Activated B cell treated with CpG ODN at 0.5 μM for 24 hours (primary cell): ENCODE measurements at places on chromosomes 1 and 21.

DNA sequence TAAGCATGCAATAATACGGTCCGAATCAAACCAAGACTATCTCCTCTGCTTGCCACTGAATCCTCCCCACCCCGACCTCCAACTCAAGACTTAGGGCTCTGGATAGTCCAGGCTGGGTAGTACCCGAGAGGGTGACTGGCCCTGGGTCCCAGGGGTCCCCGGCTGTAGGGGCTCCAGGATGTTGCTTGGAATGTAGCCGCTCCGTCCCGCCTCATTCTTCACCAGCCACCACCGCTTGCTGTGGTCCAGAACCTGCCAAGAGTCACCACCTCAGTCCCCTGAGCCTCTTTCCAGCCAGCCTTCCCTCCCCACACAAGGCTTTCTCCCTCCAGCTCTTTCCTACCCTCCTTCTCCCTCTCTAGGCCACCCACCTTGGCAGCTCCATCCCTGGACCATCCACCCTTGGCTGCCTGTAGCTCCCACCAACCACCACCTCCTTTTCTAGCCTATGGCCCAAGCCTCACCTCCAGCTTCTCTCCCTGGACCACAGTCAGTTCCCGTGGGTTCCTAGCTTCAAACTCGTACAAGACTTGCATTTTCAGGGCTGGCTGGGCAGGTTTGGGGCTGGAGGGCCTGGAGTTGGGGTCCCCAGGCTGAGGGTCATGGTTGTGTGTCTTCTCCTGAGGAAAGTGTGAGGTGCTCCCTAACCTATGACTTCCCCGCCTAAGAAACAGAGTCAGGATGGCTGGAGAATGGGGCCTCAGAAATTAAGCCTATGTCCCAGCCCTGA is 10.9 kb upstream of the GSTM3 start:
- H3K27me3 ChIP-seq: peaks cover 36% of the 10 kb centered on the region
- no peak overlapping the region for H3K4me3 ChIP-seq
- no peak for DNase-seq

- H3K27ac ChIP-seq: peak overlapping the region; percentile 41
- H3K4me1 ChIP-seq: peaks cover 14% of the 10 kb centered on the region
- H3K36me3 ChIP-seq: peaks cover 10% of the 10 kb centered on the region
- H3K27me3 ChIP-seq: no peaks in the 10 kb centered on the region
- DNase-seq: no peak
Measured at GRCh38 chr1:28417441-28417922, 47.9 kb downstream of the PHACTR4 start.

DNA sequence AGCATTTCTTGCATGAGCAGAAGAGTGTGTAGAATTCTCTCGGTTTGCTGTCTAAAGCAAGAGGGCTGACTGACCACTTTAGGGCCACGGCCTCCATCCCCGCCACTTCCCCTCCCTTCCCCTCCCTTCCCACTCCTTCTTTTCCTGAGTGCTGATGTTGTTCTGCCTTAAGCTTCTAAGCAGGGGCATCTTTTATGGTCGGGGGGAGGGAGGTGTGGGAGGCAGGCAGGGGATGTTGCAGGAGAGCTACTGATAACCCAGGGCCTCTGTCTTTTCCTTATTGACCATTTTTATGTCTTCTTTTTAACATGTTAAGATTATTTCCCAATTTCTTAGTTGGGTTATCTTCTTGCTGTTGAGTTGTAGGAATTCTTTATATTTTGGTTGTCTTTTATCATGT is 15.1 kb downstream of the USP25 start:
- no peak for DNase-seq
- no peak overlapping the region for H3K27ac ChIP-seq
- peaks cover 12% of the 10 kb centered on the region for H3K36me3 ChIP-seq
- no peaks in the 10 kb centered on the region for H3K27me3 ChIP-seq
- H3K4me3 ChIP-seq: no peak overlapping the region
- peaks cover 58% of the 10 kb centered on the region for H3K4me1 ChIP-seq

GRCh38 chr1:15405106-15405850 is 4.4 kb upstream of the EFHD2 start:
- no peak for DNase-seq
- no peak overlapping the region for H3K4me3 ChIP-seq
- peaks cover 1% of the 10 kb centered on the region for H3K36me3 ChIP-seq
- no peak overlapping the region for H3K27ac ChIP-seq
- peaks cover 4% of the 10 kb centered on the region for H3K27me3 ChIP-seq

- peaks cover 50% of the 10 kb centered on the region for H3K36me3 ChIP-seq
- no peak for DNase-seq
- peaks cover 7% of the 10 kb centered on the region for H3K4me1 ChIP-seq
- H3K27me3 ChIP-seq: no peaks in the 10 kb centered on the region
- H3K27ac ChIP-seq: no peak overlapping the region
Measured at GRCh38 chr1:224127925-224128819, 14.3 kb downstream of the FBXO28 start.

GRCh38 chr1:207808322-207808705 is 56.5 kb downstream of the CD46 start:
- no peak for DNase-seq
- H3K27ac ChIP-seq: peak overlapping the region; percentile 84

- no peak overlapping the region for H3K4me3 ChIP-seq
- no peak overlapping the region for H3K27ac ChIP-seq
- H3K36me3 ChIP-seq: no peaks in the 10 kb centered on the region
- no peak for DNase-seq
Measured at GRCh38 chr1:47696404-47696736, 258.5 kb downstream of the FOXD2 start.

DNA sequence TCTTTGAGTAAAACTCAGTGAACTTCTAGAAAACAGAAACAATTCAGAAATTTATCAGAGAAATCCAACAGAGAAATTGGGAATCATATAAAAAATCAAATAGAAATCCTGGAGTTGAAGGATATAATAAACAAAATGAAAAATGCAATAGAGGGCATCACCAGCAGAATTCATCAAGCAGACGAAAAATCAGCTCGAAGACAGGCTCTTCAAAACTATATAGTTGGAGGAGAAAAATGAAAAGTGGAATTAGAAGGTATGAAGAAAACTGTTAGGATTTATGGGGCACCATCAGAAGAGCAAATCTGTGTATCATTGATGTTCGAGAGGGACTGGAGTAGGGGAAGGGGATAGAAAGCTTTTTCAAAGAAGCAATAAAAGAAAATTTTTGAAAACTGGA is 121.5 kb upstream of the GPR52 start:
- peaks cover 48% of the 10 kb centered on the region for H3K36me3 ChIP-seq
- H3K4me3 ChIP-seq: no peak overlapping the region
- DNase-seq: no peak
- no peak overlapping the region for H3K27ac ChIP-seq

- no peaks in the 10 kb centered on the region for H3K4me1 ChIP-seq
- H3K27ac ChIP-seq: no peak overlapping the region
- no peaks in the 10 kb centered on the region for H3K36me3 ChIP-seq
Measured at GRCh38 chr1:212237651-212238050, 47.6 kb upstream of the PPP2R5A start.

- no peaks in the 10 kb centered on the region for H3K4me1 ChIP-seq
- H3K27ac ChIP-seq: no peak overlapping the region
- no peak for DNase-seq
- peaks cover 2% of the 10 kb centered on the region for H3K27me3 ChIP-seq
Measured at GRCh38 chr1:99546432-99547416, 99.2 kb upstream of the PALMD start.

DNA sequence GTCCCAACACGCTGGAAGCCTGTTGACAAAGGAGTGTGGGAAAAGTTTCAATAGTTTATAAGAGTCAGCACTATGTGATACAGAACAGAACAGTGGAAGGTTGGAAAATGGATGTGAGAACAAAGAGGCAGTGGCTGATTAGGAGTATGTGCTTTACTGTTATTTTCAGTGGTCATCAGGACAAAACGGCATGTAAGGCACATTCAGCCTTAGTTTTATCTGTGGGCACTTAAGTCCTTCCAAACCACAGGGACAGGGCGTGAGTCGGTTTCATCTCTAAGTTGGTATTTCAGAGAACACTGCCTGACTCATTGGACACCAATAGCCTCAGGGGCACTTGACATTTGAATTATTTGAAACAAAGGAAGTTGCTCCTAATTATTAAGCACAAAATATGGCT is 306.9 kb downstream of the ASTN1 start:
- no peak overlapping the region for H3K27ac ChIP-seq
- no peak for DNase-seq
- peaks cover 2% of the 10 kb centered on the region for H3K27me3 ChIP-seq
- no peaks in the 10 kb centered on the region for H3K36me3 ChIP-seq
- H3K4me1 ChIP-seq: no peaks in the 10 kb centered on the region

- peaks cover 15% of the 10 kb centered on the region for H3K27me3 ChIP-seq
- H3K27ac ChIP-seq: no peak overlapping the region
- H3K4me3 ChIP-seq: no peak overlapping the region
- no peaks in the 10 kb centered on the region for H3K4me1 ChIP-seq
Measured at GRCh38 chr1:11447903-11448302, 31.1 kb upstream of the DISP3 start.

- no peak overlapping the region for H3K27ac ChIP-seq
- no peak overlapping the region for H3K4me3 ChIP-seq
- peaks cover 3% of the 10 kb centered on the region for H3K27me3 ChIP-seq
- H3K4me1 ChIP-seq: peaks cover 16% of the 10 kb centered on the region
- DNase-seq: no peak
Measured at GRCh38 chr21:34636961-34637360, 22.0 kb upstream of the RCAN1 start.

DNA sequence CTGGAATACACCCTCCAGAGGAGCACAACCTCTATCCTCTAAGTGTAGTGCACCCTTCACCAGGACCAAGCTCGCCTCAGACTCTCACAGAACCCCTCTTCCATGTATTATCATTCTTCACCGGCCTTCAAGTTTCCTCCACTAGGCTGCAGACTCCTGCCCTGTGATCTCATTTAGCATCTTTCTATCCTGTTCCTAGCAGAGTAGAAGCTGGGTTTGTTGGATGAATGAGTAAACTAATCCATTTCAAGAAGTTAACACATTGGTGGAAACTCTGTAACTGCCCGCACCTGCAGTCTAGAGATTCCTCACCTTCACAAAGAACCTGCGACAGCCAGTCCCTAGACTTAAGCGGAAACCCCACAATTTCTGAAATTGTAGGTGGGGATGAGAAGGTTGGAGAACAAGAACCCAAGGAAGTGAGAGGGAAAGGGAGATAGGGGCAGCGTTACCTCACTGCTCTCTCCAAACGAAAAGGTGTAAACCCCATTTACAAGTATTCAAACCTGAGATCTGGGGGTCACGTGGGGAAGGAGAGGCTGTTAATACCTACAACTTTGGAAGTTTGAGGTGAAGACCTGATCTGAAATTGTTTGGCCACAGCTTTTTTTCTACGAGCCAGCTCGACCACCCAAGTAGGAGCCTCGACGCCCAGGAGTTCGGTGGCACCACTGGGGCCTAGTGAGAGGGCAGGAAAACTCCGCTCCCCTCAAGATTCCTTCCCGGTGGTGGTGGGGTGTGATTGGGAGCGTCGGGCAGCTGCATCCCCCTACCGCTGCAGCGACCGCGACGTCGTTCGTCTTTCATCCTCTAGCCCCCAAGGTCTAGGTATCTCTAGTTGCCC is 1.2 kb downstream of the PTPN14 start:
- H3K27me3 ChIP-seq: peaks cover 53% of the 10 kb centered on the region
- peaks cover 10% of the 10 kb centered on the region for H3K4me1 ChIP-seq
- no peaks in the 10 kb centered on the region for H3K36me3 ChIP-seq
- no peak overlapping the region for H3K27ac ChIP-seq
- DNase-seq: no peak

DNA sequence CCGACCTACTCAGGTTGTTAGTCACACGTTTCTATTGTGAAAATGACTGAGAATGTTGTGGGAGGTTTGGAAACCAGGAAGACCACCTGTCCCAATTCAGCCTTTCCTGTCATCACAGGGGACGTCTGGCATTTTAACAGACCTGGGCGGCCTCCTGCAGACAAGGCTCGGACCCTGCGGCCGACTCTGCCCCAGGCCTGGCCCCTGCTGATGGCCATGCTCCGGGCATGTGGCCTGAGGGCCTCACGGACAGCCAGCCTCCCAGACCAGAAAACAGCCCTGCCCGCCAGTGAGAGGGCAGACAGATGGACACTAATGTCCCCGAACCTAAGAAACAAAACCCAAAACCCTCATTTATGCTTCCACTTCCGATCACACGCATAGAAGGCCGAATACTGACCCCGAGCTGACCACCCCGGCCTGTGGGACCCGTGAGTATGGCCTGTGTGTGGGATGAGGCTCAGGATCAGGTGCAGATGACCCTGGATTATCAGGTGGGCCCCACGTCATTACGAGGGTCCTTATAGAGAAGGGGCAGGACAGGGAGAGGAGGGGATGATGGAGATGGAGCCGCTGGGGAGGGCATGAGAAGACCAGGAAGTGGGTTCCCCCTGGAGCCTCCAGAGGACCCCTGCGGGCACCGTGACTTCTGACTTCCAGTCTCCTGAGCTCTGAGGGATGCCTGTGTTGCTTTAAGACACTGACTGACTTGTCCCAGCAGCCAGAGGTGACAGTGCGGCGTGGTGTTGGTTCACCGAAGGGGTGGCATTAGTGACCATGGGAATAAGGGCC is 9.6 kb downstream of the COL18A1 start:
- no peaks in the 10 kb centered on the region for H3K4me1 ChIP-seq
- no peak for DNase-seq
- peaks cover 5% of the 10 kb centered on the region for H3K27me3 ChIP-seq
- H3K4me3 ChIP-seq: no peak overlapping the region
- no peaks in the 10 kb centered on the region for H3K36me3 ChIP-seq

- no peaks in the 10 kb centered on the region for H3K4me1 ChIP-seq
- no peak overlapping the region for H3K4me3 ChIP-seq
- H3K27me3 ChIP-seq: peaks cover 36% of the 10 kb centered on the region
- H3K36me3 ChIP-seq: no peaks in the 10 kb centered on the region
- no peak overlapping the region for H3K27ac ChIP-seq
Measured at GRCh38 chr1:41391834-41392527, 30.7 kb downstream of the FOXO6 start.

DNA sequence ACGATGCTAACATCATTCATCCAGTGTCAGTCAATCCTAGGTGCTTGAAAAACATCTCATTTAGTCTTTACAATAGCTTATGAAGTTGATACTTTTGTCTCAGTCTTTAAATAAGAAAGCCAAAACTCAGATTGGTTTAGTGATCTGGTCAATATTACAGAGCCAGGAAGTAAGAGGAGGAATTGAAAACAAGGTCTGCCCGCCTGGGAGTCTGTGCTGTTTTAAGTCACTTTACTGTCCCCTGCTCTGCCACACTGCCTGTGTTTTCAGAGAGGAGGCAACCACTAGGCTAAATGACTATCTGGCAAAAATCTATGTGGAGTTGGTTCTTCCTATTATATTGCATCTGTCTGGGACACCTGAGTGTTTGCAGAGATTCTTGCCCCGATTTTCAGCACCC is 62.3 kb downstream of the ST6GALNAC3 start:
- no peak overlapping the region for H3K27ac ChIP-seq
- no peaks in the 10 kb centered on the region for H3K27me3 ChIP-seq
- DNase-seq: no peak
- peaks cover 16% of the 10 kb centered on the region for H3K4me1 ChIP-seq

DNA sequence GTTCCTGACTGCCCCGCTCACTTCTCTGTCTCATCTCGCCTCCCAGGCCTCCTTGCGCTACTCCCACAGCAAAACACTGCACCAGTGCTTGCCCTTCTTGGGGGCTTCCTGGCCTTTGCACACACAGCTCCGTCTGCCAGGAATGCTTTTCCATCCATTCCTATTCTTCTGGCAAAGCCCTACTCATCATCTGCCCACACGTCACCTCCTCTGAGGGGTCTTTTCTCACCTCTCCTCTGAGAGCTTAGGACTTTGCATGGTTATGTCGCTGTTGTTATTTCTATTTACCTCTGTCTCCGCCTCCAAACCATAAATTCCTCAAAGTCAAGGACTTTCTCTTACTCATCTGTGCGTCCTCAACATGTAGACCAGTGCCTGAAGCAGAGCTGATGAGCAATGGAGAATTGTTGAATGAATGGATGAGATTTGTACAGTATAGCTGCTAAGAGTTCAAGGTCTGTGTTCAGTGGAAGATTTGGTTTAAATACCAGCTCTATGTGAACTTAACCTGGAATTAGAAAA is 26.4 kb upstream of the BTG2 start:
- H3K4me1 ChIP-seq: peaks cover 81% of the 10 kb centered on the region
- H3K4me3 ChIP-seq: peak overlapping the region; percentile 32
- no peaks in the 10 kb centered on the region for H3K36me3 ChIP-seq
- no peak for DNase-seq
- no peaks in the 10 kb centered on the region for H3K27me3 ChIP-seq
